Endothelial cell of umbilical vein (primary cell): ENCODE measurements at places on chromosomes 3 and 15. TPM values are rescaled to one million over a fixed set of nuclear protein-coding genes. Genes with fewer than 3 reads are reported as not detected.

GRCh38 chr3:129989414-129989813, 14.9 kb downstream of the TRH start:
- no peak overlapping the region for H3K4me3 ChIP-seq
- H3K27ac ChIP-seq, result no peak overlapping the region

DNA sequence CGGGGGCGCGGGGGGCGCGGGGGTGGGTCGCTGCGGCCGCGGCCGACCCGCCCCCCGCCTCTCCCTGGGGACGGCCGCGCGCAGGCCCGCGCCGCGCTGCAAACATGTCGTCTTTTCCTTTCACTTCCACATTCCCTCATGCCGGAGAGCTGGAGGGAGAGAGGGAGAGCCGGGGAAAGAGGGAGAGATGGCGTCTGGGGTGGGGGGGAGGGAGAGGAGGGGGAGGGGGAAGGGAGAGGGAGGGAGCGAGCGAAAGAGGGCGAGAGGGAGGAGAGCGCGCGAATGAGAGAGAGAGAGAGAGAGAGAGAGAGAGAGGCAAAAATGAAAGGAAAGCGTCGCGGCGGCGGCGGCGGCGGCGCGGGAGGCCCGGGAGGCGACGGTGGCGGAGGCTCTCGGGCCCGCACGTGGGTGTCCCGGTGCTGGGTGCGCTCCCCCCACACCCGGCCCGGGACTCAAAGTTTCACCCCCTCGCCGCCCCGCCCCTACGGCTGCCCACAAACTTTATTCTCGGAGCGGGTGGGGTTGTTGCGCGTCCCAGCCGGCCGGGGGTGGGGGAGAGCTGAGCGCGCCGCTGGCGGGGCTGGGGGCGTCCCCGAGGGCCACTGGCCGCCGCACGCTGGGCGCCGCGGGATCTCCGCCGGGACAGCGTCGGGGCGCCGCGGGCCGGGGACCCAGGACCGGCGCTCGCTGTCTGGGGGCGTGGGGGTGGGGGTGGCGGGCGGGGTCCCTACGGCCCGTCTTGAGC, 731 bp downstream of the ZNF710 start:
- peak overlapping the region; percentile 62 for H3K4me3 ChIP-seq
- no peaks in the 10 kb centered on the region for H3K27me3 ChIP-seq
- H3K4me1 ChIP-seq, result peaks cover 52% of the 10 kb centered on the region
- no peaks in the 10 kb centered on the region for H3K36me3 ChIP-seq
- DNase-seq, result no peak

- H3K27ac ChIP-seq, result no peak overlapping the region
- H3K27me3 ChIP-seq, result no peaks in the 10 kb centered on the region
- DNase-seq, result no peak
Measured at GRCh38 chr15:78175330-78175729, 26.2 kb downstream of the IDH3A start.

STRIT1 gene
- total RNA-seq, result not detected in 2 replicates

DNA sequence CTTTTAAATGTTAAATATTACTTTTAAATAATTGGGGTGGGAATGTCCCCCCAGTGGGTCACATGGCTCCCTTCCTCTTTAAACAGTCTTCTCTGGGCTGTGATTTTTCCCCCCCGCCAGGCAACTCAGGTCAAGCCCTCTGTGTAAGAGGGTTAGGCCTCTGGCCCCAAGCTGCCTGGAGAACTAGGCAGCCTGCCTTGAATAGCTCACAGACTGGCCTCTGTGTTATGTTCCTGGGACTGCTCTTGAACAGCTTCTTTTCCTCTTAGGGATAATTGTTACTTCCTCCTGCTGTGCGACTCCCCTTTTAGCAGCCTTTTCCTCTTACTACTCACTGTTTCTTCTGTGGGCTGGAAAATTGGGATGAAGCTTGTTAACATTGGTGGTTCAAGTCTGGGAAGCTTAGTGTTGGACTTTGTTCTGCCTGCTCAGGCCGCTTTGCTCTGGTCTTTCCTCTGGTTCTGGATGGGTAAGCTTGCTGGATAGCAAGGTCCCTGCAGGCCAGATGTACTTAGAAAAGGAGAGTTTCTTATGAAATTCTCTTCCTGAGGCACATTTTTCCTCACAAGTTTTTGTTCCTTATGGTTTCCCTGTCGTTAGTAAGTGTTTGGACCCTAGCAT, 2.2 kb downstream of the TEX264 start:
- peaks cover 2% of the 10 kb centered on the region for H3K36me3 ChIP-seq
- no peak overlapping the region for H3K4me3 ChIP-seq
- no peaks in the 10 kb centered on the region for H3K27me3 ChIP-seq
- H3K4me1 ChIP-seq, result peaks cover 12% of the 10 kb centered on the region
- no peak for DNase-seq

RYR3 gene
- not detected in 2 replicates for total RNA-seq

DNA sequence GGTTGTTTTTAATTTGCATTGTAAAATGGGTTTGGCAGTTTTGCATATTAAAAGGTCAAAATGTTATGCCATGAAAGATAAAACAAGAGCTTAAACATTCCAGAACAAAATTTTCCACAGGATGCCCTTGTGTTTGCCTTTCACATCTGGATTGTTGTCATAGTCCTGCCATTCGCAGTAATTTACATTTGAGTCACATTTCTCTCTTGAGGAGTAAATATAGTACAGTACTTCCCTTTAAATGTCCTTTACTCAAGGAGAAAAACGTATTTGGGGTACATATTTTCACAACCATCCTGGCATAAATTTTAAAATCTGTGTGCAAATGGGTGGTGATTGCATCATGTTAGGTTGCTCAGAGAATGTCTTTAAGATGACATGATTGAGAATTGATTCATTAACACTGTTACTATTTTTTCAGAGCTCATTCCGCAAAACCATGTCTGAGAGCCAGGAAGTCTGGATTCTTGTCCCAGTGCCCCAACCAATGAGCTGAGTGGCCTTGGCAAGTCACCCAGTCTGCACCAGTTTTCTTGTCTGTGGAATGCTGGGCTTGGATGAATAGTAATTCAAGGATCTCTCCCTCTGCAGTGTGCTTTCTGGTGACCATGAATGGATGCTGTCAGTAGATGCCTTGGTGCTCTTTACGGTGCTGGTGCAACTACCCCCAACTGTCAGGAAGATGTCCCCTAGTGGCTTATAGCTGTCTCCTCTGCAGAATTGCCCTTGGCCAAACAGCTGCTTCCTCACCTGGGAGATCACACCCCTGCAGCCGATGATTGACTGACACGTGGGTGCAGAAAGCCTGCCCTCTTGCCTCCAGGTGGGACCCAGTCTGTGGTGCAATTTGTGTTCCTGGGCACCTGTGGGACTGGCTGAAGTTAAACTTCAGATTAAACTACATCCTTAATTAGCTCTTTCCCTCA, 43.0 kb downstream of the ABHD5 start:
- H3K27me3 ChIP-seq, result no peaks in the 10 kb centered on the region
- peaks cover 2% of the 10 kb centered on the region for H3K4me1 ChIP-seq
- H3K4me3 ChIP-seq, result no peak overlapping the region
- DNase-seq, result peak; percentile 36

DNA sequence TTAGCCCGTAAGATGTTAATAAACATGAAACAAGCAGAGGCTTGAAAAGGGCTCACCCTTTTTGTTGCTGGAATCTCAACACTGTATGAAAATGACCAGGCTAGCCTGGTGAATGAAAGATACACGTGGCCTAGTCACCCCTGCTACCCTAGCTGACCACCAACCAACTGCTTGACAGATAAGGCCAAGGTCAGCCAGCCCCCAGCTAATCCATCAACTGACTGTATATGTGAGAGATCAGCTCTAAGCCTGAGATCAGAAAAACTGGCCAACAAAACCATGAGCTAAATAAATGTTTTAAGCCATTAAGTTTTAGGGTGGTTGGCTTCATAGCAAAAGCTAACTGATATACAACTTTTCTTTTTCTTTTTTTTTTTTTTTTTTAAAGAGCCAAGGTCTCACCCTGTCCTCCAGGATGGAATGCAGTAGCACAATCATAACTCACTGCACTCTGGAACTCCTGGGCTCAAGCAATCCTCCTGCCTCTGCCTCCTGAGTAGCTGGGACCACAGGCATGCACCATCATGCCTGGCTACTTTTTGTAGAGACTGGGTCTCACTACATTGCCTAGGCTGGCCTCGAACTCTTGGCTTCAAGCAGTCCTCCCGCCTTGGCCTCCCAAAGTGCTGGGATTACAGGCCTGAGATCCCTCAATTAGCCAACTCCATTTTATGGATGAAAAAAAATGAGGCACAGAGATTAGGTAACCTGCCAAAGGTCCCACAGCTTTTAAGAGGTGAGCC, 34.6 kb downstream of the SH3BP5 start:
- H3K36me3 ChIP-seq, result peaks cover 5% of the 10 kb centered on the region
- no peak overlapping the region for H3K4me3 ChIP-seq
- H3K4me1 ChIP-seq, result peaks cover 58% of the 10 kb centered on the region
- no peaks in the 10 kb centered on the region for H3K27me3 ChIP-seq
- no peak overlapping the region for H3K27ac ChIP-seq

DNA sequence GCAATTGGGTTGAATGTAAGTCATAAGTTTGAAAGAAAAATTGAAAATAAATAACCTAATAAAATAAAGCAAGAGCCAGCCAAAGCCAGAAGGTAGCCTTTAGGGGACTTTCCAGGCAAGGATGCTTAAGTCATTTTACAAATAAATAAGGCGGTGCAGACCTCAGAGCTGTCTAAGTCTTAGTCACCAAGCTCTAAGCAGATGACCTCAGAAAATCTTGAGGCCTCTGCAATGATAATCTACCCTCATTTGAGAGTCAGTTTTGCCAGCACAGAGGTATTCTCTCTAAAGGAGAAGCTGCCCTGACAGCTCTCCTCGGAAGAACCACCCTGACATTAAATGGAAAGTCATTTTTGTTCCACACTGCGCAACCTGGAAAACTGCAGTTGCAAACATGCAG, 113.9 kb downstream of the OXNAD1 start:
- no peaks in the 10 kb centered on the region for H3K4me1 ChIP-seq
- no peak for DNase-seq
- no peak overlapping the region for H3K4me3 ChIP-seq
- no peak overlapping the region for H3K27ac ChIP-seq

GRCh38 chr3:63450634-63451363, 172.7 kb downstream of the SYNPR start:
- H3K4me3 ChIP-seq, result no peak overlapping the region
- H3K4me1 ChIP-seq, result no peaks in the 10 kb centered on the region
- no peak overlapping the region for H3K27ac ChIP-seq

THPO gene
- total RNA-seq, result not detected in 2 replicates

DNA sequence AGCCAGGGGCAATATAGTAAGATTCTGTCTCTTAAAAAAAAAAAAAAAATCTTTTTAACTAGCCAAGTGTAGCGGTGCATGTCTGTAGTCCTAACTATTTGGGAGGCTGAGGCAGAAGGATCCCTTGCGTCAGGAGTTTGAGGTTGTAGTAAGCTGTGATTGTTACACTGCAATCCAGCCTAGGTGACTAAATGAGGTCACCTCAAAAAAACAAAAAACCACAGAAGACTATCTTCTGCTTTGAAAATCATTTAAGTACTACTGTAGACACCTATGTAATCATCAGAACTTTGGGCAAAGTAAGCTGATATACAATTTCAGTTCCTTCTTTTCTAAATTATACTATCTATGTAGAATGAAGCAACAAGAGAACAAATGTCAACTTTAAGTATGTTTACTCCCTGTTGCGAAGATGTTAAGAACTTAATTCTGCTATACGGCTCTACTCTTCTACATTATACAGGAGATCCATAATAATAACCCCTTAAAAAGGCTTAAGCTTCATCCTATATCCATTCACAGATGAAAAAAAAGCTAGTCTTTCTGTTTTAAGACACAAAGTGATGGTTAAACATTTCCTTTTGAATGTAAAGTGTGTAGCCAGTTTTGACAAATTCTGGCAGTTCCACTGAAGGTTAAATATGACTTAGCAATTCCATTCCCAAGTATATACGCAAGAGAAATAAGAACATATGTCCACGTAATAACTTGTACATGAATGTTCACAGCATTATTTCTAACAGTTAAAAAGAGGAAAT, 15.2 kb downstream of the DAZL start:
- no peak overlapping the region for H3K4me3 ChIP-seq
- no peaks in the 10 kb centered on the region for H3K36me3 ChIP-seq
- no peaks in the 10 kb centered on the region for H3K27me3 ChIP-seq
- H3K27ac ChIP-seq, result no peak overlapping the region
- H3K4me1 ChIP-seq, result no peaks in the 10 kb centered on the region

DNA sequence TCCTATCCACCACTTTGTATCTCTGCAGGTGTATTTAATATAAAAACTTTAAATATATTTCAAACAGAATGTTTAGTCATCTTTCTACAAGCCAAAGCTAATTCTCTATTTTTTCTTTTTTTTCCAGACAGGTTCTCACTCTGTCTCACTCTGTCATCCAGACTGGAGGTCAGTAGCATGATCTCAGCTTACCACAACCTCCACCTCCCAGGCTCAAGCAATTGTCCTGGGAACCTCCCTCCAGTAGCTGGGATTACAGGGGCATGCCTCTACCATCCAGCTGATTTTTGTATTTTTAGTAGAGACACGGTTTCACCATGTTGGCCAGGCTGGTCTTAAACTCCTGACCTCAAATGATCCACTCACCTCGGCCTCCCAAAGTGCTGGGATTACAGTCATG, 202.6 kb downstream of the VGLL3 start:
- no peaks in the 10 kb centered on the region for H3K4me1 ChIP-seq
- no peaks in the 10 kb centered on the region for H3K27me3 ChIP-seq
- H3K27ac ChIP-seq, result no peak overlapping the region
- no peak for DNase-seq
- no peak overlapping the region for H3K4me3 ChIP-seq

NLGN1 gene
- 16.3 and 18.1 TPM in 2 replicates for total RNA-seq

GRCh38 chr3:127209840-127210653, 17.1 kb downstream of the PRR23E start:
- no peaks in the 10 kb centered on the region for H3K36me3 ChIP-seq
- no peaks in the 10 kb centered on the region for H3K4me1 ChIP-seq
- no peak overlapping the region for H3K27ac ChIP-seq
- H3K27me3 ChIP-seq, result no peaks in the 10 kb centered on the region
- no peak for DNase-seq

DNA sequence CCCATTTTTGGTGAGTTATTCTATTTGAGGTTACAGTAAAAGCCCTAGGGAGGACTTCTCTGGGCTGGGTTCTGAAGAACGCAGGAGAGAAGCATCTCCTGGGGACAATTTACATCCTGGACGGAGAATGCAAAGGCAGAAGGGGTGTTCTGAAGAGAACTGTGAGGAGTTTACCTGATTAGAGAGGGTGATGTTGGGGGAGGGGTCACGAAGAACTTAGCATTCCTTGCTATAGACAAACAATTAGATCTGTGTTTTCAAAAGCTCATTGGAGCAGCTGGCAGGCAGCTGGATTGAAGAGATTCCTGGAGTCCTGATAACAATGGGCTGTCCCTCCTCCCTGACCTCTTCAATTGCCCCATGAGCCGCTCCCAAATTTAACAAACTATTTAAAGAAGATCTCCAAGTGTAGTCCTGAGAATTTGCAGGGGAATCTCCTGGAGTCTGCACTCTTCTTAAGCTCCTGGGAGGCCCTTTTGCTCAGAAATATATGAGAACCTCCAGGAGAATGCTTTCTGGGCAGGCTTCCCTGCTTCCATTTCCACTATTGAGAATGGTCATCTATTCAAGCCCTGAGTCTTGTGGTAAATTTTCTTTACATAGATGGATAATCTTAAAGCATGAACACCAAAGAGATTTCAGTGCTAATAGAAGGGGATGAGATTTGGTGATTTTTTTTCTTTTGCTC, 55.3 kb downstream of the ARHGAP31 start:
- no peak overlapping the region for H3K4me3 ChIP-seq
- H3K27me3 ChIP-seq, result no peaks in the 10 kb centered on the region
- peak; percentile 47 for DNase-seq
- H3K36me3 ChIP-seq, result no peaks in the 10 kb centered on the region

GRCh38 chr15:39628546-39629257, 47.8 kb downstream of the THBS1 start:
- H3K4me3 ChIP-seq, result no peak overlapping the region
- H3K4me1 ChIP-seq, result peaks cover 48% of the 10 kb centered on the region
- no peaks in the 10 kb centered on the region for H3K36me3 ChIP-seq
- H3K27me3 ChIP-seq, result no peaks in the 10 kb centered on the region
